ENCODE measurements at places on chromosomes 2 and 18.

DNA sequence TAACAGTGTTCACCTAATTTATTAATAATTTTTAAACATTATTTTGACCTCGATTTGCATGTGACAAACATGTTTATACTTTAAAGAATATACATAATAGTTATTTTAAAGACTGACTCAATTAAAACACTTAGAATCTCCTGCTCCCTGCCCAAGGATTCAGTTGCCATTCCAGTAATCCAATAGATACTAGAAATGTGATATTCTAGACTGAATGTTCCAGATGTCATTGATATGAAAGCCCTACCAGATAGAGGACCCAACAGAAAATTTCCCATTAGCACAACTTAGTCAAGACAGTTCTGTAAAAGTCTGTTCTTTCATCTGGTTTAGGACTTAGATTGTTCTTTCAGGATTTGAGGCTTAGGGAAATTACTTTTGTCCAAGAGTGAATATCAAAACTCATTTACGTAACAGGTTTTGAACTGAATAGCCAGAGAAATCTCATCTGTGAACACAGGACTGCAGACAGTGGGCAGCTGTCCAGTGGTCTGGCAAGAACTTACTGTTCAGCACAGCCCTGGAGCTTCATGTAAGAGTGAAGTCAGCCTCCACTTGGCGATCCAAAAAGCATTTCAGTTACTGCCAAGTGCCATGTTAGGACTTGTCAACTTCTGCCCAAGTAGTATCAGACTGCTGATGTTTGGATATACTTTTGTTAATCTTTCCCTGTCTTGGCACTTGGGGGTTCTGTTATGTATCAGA lies 77.5 kb downstream of the OSBPL6 start:
- DNase-seq, result no peak

GRCh38 chr18:76232010-76232409 lies 263.0 kb downstream of the ZNF516 start:
- DNase-seq, result no peak

DNA sequence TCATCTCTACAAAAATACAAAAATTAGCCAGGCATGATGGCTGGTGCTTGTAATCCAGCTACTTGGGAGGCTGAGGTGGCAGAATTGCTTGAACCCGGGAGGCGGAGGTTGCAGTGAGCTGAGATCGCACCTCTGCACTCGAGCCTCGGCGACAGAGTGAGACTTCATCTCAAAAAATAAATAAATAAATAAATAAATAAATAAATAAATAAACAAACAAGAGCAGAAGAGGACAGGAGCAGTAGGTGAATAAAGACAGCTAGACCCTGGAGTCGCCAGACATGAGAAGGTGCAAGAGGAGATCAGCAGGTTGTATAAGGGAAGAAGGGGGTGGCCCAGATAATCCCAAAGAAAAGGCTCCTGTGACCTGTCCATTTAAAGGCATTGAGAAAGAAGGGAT lies 12.3 kb downstream of the LAMA1 start:
- no peak for DNase-seq

DNA sequence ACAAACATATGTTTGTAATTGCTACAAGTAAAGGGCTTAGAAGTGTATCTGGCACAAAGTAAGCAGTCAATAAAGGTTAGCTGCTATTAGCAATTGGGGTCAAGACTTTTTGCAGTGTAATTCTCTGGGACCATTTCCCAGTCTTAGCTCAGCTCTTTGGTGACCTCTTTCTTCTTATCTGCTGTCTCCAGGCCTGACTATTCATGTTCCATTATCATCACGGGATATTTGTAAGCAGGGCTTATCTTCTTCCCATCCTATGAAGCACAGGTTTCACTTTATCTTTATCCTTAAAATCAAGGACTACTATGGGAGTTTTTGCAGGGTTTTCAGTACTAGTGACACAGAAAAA lies 131.7 kb downstream of the DOCK10 start:
- DNase-seq, result no peak

DNA sequence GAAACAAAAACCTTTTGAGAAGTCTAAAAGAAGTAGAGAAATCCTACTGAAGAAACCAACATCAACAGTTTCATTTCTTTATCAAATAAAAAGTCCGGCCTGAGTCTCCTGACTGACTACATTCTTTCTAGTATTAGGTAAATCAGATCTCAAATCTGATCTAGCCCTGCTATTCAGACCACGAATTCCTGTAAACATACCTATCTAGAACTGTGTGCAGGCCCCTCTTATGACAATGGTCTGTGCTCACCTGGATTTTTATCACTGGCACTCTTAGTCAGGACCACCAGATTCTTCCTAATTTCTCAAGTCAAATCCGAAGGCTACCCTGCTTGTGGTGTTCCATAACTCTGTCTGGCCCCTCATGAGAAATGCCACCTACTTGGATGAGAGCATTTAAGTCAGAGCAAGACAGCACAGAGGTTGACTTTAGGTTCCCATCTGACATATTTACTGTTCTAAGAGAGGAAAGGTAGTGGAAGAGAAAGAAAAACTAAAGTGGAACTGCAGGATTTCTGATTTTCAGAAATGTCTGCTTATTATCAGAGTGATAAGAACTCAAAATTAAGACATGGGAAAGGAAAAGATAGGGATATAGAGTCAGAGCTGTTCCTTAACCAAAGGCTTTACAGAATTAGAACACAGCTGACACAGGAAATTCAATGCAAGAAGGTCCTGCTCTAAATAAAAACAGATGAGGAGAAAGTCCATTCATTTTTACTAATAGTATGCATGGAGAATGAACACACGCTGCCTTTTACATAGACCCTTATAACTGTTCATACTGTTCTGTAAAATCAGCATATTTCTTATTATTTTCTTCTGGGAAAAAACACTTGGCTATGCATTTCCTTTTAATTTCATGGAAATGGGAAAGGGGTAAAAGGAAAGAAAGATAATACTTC lies 56.5 kb downstream of the SLC8A1 start:
- no peak for DNase-seq

GRCh38 chr18:48742706-48743475 lies 204.1 kb downstream of the CTIF start:
- no peak for DNase-seq

GRCh38 chr2:188047735-188048134 lies 243.9 kb upstream of the GULP1 start:
- DNase-seq, result no peak

DNA sequence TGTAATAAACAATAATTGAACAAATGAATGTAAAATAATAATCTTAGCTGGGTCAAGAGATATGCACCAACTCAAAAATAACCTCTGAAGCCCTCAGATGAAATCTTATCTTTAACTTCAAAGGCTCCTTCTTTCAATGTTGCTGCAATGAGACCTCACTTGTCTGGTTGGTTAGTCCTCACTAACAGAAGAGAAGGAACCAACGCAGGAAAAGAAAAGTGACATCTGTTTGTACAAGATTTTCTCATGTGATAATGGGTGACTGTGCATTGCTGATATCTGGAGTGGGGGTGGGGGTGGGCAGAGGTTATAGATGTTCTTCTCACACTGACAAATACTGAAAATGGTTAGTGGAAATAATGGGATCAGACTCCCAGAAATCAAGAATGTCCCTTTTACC lies 2.6 kb downstream of the SCN7A start:
- no peak for DNase-seq

DNA sequence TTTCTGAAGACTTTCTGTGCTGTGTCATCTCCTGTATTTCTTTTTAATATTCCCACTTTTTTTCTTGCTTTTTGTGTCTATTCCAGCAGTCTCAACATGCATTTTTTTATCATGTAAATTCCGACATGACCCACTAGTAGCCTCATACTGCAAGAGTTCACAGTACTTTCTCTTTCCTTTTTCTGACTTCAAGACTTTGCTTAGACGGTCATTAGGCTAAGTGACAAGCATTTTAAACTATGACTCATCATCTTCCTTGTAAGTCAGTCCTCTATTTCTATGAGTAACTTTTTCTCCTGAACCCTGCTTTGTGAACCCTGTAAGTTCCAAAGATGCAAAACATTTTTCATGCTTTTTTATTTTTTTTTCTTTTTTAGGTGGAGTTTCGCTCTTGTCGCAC lies 381.2 kb downstream of the TXNL1 start:
- no peak for DNase-seq

- no peak for DNase-seq
Measured at GRCh38 chr2:157833721-157834120, 42.4 kb downstream of the ACVR1 start.

- DNase-seq, result no peak
Measured at GRCh38 chr18:54673936-54674335, 82.9 kb downstream of the DYNAP start.

DNA sequence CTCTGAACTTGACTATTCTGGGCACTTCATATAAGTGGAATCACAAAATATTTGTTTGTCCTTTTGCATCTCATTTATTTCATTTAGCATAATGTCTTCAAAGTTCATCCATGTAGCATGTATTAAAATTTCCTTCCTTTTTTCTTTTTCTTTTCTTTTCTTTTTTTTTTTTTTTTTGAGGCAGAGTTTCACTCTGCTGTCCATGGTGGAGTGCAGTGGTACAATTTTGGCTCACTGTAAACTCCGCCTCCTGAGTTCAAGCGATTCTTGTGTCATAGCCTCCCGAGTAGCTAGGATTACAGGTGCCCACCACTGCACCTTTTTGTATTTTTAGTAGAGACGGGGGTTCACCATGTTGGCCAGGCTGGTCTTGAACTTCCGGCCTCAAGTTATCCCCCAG lies 11.9 kb downstream of the ATP8B1 start:
- DNase-seq, result no peak

DNA sequence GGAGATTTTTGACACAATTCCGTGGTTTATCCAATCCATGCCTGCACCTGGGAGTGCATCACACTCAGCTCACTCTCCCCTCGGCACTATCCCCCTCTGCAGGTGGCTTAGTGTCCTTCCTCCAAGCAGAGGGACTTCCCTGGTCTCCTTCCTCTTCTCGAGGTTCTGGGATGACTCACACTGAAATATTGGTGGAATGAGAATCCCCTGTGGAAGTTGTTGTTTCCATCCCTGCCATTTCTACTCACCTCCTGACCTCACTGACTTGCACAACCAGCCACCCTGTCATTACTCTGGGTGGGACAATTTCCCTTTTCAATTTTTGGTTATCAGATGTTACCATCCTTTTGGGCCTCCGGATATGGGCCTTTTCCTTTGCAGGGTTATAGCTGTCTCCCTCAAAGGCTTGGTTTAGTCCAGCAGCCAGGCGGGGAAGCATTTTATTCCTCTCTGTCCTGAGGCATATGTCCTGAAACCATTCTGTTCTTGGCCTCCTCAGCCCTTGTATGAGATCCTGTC lies 59.9 kb downstream of the PTPRM start:
- no peak for DNase-seq

DNA sequence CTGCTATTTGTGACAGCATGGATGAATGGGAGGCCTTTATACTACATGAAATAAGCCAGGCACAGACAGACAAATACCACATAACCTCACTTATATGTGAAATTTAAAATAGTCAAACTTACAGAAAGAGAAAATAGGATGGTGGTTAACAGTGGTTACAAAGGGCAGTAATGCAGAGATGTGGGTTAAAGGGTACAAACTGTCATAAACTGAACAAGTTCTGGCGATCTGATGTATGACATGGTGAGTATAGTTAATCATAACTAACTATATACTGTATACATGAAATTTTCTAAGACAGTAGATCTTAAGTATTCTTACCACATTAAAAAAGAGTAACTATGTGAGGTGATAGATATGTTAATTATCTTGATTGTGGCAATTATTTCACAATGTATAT lies 558.1 kb upstream of the ZNF804A start:
- DNase-seq, result no peak

DNA sequence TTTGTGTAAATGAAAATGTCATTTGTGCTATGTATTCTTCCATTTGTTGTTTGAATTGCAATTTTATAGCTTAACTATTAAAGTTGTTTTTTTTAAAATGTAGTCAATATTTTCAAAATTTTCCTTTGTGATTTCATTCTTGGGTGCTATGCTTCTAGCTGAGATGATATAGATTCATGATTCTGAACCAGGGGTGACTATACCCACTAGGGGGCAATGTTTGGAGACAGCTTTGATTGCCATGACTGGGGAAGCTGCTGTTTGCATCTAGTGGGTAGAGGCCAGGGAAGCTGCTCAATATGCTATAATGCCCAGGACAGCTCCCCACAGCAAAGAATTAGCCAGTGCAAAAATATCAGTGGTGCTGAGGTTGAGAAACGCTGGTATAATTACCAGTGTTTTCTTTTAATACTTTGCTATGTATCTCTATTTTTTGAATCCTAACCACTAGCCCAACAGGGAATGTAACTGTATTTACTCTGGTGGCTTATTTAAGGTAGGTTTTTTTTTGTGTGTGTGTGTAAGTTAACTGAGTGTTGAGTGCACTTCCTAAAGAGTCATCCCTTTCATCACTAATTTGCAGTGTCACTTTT lies 99.7 kb downstream of the MEP1B start:
- DNase-seq, result peak; percentile 2

- no peak for DNase-seq
Measured at GRCh38 chr2:69789175-69789721, 40.2 kb upstream of the GMCL1 start.

- no peak for DNase-seq
Measured at GRCh38 chr18:33755931-33756560, 178.0 kb downstream of the ASXL3 start.

DNA sequence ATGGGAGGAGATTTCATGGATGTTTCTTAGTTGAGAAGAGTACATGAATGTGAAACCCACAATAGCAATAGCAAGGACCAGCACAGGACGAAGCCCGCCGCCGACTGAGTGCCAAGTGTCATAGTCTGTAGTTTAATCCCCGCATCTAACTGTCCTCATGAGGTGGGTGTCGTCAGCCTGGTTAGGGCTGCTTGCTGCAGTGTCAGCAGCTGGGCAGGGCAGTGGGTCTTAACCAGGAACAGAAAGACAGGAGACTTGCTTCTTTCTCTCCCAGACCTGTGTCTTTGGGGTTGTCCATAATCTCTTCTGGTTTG lies 146.6 kb downstream of the VAPA start:
- DNase-seq, result no peak

- no peak for DNase-seq
Measured at GRCh38 chr2:203870481-203870880, 2.9 kb downstream of the CTLA4 start.

GRCh38 chr18:45275367-45276113 lies 339.7 kb upstream of the SLC14A2 start:
- DNase-seq, result no peak

- DNase-seq, result no peak
Measured at GRCh38 chr18:48325115-48325665, 84.0 kb downstream of the ZBTB7C start.

GRCh38 chr2:74572178-74572925 lies 17.8 kb downstream of the DOK1 start:
- no peak for DNase-seq

DNA sequence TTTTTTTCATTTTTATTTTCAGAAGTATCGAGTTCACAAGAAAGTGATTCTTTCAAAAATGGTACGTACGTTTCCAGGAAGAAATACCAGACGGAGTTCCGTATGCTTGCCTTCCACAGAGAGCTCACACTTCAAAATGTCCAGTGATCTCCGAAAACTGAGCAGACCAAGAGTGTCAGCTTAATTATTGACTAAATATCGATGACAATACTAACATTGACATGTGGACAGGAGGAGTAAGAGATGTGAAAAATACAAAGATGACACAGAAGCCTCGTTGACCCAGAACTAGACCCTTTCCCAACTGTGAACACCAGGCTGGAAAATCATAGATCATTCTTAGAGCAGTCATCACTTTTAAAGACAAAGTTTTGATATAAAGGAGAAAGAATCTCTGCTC lies 440.0 kb upstream of the POU3F3 start:
- DNase-seq, result no peak

- DNase-seq, result peak; percentile 82
Measured at GRCh38 chr2:118186110-118186857, 98.0 kb downstream of the INSIG2 start.
